ENCODE measurements at places on chromosomes 2 and 18.

DNA sequence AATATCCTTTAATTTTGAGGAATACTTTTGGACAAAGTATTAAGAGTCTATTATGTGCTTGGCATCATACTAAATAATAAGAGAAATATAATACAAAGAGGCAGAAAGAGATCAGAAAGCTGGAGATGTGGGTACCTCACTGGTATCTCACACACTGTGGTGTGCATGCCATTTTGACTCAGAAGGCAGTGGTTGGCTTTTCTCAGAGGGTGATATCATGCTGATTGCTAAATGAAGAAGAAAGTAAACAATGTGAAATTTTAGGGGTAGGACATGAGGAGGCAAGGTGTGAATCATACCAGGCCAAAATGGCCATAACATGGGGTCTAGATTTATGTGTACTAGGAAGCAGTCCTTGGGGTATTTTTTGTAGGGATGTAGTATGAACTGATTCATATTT lies 16.6 kb upstream of the SPOPL start:
- DNase-seq = no peak

DNA sequence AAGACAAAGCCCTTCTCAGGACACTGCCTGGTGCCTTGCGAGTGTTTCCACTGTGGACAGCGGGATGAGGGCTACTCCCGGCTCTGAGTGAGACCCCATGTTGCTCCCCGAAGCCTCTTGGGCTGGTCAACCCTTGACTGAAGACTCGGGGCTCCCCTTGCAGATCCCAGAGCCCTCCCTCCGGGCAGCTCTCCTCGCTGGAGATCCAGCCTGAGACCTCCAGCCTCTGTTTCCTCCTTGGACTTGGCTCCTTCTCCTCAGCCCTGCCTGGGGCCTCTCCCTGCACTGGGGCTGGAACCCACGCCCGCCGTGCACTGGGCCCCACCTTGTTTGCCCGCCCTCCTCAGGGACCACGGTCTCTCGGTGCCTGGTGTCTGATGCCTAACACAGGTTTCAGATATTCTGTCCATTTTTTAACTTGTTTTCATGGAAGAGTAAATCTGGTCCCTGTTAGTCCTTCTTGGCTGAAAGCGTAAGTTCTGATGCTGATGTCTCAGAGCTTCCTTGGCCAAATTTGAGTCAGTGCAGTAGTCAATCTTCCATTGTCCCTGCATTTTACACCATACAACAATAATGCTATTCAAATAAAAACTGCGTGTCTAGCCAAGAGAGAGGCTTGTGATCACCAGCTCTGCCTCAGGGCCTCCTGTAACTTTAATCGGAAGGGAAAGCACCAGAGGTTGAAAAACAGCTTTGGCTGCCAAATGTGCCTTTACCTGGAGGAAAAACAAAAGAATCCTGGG lies 139.3 kb upstream of the CTDP1 start:
- no peak for DNase-seq

DNA sequence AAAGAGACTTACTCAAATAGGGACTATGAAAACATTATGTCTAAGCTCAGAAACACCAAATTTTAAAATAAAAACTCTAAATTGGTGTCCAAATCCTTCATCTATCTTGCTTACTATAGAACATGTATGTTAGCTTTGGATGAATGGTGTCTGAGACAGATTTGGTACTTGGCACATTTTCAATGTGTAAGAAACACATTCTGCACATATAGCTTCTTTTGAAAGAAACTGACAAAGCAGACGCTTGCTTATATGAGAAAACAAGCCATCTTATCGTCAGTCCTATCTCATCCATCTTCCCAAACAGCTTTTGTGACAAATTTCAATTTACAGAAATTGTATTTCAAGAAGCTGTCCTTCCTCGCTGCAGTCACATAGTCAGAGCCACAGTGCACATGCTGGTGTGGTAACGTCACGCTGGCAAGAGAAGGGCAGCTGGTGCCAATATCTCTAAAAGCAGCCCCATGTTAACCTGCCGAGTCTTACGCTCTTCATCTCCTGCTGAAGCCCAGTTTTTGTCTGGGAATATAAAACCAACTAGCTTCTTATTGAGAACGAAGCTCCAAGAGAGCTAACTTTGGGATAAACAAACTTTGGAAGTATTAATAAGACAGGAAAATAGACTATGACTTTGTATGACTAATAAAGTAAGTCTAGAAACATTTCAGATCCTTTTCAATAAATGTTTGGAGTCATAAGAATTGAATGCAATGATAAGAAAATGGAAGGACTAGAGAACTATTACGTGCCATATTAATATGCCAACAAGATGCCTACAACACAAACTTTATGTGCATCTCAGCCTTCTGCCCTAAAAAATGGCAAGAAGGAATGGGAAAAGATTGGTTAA lies 74.9 kb upstream of the TFCP2L1 start:
- no peak for DNase-seq

- DNase-seq = no peak
These were observed 1137.4 kb upstream of the FAM98A start for GRCh38 chr2:34736482-34736881.

DNA sequence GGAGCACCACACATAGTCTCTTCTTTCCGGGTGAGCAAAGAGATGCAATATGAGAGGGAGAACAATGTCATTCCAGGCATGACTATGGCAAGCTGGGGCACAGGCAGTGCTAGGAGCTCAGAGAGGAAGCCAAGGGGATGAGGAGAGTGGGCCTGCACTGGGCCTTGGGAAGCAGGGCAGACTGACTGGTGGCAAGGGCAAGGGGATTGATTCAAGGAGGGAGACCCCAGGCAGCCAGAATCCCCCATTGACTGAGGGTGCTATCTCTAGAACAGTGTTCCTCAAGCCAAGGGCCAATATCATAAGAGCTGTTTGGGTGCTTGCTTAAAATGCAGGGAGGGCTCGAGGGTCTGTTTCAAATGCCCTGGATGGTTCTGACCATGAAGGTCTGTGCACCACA lies 36.1 kb downstream of the MARCO start:
- no peak for DNase-seq

DNA sequence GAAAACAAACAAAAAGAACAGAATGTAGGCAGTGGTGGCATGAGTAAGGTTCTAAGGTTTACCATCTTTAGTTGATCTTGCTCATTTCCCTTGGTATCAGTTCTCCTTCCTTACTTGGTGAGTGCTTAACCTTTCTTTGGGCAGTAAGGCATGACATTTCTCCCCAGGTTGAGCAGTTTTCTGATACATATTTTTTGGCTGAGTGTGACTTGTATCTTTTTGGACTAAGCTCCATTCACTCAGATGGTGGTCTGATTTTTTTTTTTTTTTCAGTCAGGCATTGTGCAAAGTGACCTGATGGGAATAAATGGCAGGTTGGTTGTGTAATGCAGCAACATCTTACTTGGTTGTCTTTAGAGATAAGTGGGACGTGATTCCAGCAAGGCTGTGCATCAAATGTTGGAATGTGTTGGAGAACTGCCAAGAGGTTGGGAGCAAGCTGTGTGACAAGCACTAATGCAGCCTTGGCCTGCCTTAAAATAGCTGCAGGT lies 15.1 kb downstream of the SPTBN1 start:
- DNase-seq = no peak

DNA sequence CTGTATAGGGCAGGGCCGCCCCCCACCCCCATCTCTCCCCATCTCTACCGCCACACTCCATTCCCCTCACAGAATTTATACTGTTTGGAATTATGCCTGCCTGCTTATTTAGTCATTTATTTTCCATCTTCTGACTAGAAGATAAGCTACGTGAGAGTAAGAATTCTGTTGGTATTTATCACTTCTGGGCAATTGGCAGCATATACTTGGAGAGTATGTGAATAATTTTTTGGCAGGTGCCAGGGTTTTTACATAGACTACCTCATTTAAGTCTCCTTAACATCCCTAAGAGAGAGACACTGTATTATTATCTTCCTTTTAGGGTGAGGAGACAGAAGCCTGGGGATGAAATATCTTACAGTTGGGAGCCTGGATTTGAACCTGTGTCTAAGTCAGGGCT lies 45.0 kb downstream of the SLC4A1AP start:
- DNase-seq = no peak

DNA sequence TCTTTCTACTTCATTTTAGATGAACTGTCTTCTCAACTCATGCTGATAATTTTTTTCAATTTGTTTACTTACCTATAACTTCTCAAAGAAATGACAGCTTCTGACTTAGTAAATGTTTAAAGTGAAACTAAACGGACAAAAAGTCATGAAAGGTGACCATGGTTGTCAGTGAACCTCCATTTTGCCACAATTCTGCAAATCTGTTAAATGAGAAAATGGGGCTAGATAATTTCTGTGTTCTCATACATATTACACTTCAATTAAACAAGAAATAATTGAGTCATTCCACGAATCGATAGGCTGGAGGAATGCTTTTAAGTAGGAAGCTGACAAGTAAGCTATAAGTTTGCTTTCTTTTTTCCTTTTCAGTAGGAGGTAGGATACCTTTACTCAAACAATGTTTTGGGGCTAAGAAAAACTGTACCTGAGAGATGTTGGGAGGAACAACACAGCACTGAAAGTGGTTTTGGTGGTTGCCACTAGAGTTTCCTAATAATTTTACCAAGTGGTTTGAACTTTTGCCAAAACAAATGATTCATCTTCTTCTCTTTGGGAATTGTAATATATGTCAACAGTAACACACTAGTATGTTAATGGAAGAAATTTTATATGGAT lies 17.1 kb downstream of the DYNAP start:
- DNase-seq = no peak

GRCh38 chr2:183248866-183249567 lies 124.8 kb downstream of the NUP35 start:
- no peak for DNase-seq

DNA sequence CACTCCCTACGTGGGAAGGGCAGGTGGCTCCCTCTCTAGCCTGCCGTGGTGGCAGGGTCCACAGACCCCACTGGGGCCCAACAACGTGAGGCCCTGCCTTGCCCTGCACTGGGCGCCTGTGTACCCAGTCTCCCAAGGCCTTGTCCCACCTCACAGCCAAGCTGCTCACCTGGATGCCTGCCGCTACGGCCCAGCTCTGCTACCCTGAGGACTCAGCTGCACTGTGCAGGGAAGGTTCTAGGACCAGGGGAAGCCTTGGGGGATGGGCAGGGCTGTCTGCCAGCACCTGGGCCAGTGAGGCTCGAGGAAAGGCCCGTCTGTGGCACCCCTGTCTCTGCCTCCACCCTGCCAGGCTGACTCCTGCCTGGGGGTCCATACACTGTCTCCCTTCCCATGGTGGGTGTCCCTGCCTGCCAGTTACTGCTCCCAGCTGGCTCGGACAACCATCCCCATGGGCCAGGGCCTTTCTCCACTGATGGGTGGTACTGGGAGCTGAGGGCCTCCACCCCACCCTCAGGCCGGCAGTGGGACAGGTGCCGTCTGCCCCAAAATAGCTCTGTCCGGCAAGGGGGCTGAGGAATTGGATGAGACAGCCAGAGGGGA lies 33.2 kb downstream of the HS6ST1 start:
- DNase-seq = no peak

DNA sequence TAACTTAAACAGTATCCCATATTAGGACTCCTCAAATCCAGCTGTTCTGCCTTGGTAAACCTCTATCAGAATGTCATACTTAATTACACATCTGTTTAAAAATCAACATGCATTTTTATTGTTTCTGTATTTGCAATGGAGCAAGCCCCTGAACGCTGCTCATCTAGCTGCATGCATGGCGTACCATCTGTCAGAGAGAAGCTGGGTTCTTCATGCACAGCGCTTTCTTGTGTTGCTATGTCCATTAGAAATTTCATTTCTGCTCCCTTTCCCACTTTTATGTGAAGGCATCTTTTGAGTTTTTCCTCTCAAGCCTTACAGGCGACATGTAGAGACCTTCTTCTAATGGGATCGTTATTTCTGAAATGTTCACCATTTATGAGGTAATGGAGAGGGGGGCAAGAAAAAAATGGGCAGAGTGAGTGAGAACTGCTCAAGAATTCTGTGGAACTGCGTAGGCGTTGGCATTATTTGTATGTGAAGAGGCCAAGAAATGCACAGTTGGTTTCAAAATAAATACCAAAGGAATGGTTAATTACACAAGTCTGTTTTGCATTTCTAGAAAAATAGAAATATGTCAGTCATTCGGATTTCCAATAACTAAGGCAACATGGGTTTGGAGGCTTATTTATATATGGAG lies 31.6 kb downstream of the INSIG2 start:
- no peak for DNase-seq

GRCh38 chr18:10453806-10454680 lies at the start of gene APCDD1:
APCDD1 (plus strand) TSS chr18:10454635; CDS start chr18:10454982, 347 bp downstream.
- DNase-seq = peak; percentile 7

DNA sequence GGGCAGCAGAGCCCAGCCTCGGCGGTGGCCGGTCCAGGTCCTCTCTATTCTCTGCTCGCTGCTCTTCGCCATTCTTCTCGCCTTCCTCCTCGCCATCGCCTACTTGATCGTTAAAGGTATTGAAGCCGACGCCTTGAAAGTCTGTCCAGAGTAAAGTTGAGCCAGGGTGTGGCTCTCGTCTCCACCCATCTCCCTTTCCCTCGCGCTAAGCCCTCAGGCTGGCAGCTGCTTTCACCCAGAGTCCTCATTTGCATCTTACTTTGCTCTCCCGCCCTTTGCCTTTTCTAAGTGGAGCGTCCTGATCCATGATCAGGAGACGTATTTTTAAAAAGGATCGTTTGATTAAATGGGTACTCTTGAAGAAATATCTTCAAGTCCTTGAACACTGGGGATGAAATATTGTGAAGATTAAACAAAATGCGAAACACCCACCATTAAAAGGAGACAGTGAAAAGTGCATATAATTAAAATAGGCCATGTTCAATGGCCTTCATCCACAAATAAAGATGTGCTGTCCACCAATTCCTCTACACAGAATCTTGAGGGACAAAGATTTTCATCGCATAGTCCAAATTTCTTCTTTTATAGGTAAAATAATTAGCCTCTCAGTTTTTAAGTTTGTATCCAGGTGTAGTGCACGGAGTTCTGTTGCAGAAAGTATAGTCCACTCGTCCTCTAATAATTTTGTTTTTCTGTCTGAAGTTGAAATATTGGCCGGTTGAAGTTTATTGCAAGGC lies 657 bp downstream of the ARL6IP6 start:
- DNase-seq = peak; percentile 72

GRCh38 chr2:8547284-8548064 lies 134.4 kb upstream of the ID2 start:
- DNase-seq = no peak

DNA sequence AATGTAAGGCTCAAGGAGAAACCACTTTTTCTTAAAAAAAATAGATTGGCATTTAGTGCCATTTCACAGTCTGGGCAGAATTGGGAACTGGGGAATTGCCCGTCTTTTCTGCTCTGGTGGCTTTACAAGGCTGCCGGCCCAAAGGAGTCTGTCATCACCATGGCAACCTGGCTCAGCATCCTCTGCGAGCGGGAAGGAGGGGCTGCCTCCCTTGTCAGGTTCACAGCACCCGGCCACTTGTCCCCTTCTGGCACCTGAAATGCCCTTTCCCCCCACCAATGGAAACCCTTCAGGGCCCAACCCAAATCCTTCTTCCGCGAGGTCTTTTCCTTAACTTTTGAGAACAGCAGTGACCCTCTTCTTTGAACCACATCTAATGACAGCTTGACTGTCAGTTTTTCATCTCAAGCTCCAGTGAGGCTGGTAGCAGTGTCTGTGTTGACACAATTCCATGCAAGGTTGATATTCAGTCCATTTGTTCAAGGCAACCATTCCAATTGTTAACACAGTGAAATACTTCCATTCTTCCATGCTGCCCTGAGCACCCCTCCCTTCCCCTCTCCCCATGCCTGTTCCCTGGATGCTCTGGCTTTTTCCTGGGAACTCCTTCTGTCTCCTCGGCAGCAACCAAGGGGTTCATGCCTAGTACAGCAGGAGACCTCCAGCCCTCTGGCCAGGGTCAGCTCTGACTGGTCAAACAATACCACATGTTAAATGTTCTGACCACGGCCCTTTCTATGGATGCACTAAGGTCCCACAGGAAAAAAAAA lies 79.6 kb downstream of the DNER start:
- no peak for DNase-seq

All from HL-60 (cell line).